NCI-H82 (cell line): ENCODE measurements at places on chromosomes 2 and 18.

DNA sequence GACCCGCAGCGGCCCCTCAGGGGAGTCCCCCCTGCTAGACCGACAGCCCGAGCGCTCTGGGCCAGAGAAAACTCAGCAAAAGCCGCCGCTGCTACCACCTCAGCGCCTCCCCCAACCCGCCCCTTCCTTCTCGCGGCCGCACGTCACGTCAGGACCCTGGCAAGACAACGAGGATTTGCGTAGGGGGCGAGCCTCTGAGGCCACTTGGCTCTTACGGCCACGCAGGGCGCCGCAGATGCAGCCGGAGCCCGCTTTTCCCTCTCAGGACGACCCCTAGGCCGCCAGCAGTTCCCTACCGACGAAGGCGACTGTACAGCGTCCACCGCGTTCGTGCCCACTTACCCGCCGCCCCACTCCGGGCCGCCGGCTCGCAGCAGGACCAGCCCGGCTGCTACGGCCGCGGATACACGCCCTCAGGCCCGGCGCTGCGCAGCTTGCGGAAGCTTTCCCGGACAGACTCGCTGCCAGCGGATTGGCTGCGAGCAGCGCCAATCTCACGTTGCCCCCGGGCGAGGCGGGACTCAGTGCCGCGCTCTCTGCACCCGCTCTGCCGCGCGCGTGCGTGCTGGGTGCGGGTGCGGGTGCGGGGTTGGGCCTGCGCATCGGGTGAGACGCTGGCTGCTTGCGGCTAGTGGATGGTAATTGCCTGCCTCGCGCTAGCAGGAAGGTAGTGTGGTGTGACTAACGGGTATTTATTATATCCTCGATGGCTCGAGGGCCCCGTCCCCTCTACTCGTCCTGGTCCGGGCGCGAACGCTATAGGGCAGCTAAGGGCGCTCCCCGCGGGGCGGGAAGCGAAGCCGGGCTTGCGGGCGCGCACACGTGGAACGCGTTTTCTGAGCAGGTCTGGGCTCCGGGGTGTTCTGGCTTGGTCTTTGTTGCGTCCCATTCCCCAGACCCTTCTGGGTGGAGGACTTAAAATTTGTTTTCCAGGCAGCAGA, at the start of the genes ORMDL1 and PMS1:
TSS of gene ORMDL1 (minus strand) at position 413 of the 941 bp plus-strand sequence. CDS start 1,744 bp downstream, outside the sequence.
TSS of gene PMS1 (plus strand) at position 524 of the 941 bp plus-strand sequence. CDS start 7,360 bp downstream, outside the sequence.
- peak; percentile 97 for DNase-seq

GRCh38 chr2:47631306-47631705, 151.6 kb upstream of the MSH6 start:
- DNase-seq, result no peak

DNA sequence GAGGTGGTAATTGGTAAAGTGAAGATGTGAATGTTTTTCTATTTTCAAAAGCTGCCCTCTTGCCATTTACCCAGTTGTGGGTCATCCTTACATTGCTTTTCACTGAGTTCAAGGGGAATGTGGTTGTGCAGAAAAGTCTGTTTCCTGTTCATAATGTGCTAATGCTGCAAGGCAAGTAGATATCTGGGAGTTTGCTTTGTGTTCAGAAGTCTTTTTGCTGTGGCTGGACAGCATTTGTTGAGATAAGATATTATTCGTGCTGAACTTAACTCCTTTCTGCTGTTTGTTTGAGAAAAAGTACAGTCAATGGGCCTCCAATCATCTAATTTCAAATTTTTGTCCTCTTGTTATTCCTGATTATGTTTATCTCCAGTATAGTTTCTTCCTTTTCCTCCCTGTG, 263.2 kb downstream of the LTBP1 start:
- no peak for DNase-seq

GRCh38 chr2:120454654-120455385, 108.9 kb downstream of the INHBB start:
- DNase-seq, result no peak

DNA sequence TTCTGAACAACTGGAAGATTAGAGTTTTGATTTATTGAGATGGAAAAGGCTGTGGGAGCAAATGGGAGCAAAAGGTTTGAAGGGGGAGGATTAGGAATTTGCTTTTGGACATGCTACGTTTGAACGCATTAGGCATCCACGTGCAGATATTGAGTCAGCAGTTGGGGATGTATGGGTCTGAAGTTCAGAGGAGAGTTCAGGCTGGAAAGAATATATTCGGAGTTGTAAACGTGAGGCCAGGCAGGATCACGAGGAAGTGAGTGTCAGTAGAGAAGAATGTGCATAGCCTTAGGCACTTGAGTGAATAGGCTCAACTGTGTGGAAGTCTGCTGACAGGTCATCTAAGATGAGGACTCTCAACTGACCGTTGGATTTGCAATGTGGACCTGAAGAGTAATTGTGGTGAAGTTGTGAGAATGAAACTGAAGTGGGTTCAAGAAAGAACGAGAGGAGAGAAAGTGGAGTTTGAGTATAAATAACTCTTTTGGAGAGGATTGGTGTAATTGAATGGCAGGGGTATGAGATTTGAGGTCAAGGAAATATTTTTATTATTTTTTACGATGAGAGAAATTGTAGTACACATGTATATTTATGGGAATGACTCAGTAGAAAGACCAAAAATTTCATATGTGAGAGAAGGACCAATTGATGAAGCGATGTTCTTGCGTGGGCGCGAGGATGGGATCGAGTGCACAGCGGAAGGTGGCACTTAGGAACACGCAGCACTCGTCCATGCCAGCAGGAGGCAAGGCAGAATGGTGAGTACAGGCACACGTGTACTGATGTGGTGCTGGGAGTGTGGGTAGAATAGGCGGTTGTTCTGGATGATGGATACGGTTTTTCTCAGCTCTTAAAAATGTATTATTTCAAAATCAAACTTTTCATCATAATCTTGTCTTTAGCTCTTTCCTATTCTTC, 40.5 kb upstream of the POLE4 start:
- no peak for DNase-seq

- DNase-seq, result no peak
Observed at GRCh38 chr2:36952748-36953197, 13.6 kb downstream of the STRN start.
